ENCODE measurements at places on chromosomes 2 and 18. TPM values are rescaled to one million over a fixed set of nuclear protein-coding genes. Genes with fewer than 3 reads are reported as not detected.

DNA sequence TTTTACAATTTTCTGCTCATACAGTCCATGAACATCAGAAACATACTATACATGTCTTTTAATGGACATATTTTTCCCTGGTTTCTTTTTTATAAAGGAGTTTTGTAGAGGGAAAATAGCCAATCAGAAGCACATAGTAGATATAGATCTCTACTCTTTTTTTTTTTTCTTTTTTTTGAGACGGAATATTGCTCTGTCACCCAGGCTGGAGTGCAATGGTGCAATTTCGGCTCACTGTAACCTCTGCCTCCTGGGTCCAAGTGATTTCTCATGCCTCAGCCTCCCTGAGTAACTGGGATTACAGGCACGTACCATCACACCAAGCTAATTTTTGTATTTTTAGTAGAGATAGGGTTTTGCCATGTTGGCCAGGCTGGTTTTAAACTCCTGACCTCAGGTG is 83.2 kb upstream of the MGAT5 start:
- H3K27me3 ChIP-seq, result no peaks in the 10 kb centered on the region
- no peak overlapping the region for H3K4me3 ChIP-seq
- H3K36me3 ChIP-seq, result no peaks in the 10 kb centered on the region

- no peak overlapping the region for H3K4me3 ChIP-seq
- no peaks in the 10 kb centered on the region for H3K36me3 ChIP-seq
- no peak for DNase-seq
- no peaks in the 10 kb centered on the region for H3K27me3 ChIP-seq
These were observed 7.7 kb downstream of the ZSCAN30 start for GRCh38 chr18:35282353-35282752.

DNA sequence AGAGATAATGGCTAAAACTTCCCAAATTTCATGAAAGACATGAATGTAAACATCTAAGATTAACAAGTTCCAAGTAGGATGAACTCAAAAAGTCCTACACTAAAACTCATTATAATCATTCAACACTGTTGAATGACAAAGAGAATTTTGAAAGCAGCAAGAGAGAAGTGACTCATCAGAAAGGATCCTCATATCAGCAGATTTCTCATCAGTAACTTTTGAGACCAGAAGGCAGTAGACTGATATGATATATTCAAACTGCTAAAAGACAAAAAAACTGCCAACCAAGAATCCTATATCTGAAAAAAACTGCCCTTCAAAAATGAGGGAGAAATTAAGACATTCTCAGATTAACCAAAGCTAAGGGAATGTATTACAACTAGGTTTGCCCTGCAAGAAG is 130.6 kb upstream of the OTX1 start:
- H3K36me3 ChIP-seq, result no peaks in the 10 kb centered on the region
- DNase-seq, result no peak
- no peak overlapping the region for H3K27ac ChIP-seq

DNA sequence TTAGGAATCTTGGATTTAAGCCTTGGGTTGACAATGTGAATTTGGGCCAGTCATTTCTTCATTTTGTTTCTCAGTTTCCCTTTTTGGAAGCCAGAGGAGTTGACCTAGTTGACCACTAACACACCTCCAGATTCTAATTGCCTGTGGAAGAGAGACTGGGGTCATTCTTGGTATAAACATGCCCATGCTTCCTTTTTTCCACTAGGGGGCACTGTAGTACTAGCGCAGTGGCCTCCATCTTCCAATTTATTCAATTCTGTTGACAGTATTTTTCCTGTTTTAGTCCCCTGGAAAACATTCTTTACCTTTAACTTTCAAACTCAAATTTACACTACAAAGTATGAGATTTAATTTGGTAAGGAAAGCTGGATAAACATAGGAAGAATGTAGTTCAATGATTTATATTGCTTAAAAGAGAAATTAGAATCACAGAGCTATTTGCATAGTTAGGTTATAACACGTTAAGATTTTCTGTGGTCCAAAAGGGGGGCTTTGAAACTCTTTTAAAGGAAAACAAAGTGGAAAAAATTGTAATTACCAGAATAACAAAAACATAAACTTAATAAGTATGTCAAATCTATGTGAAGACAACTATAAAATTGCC is 57.5 kb upstream of the AGPS start:
- peak; percentile 35 for DNase-seq
- no peaks in the 10 kb centered on the region for H3K4me1 ChIP-seq
- H3K27ac ChIP-seq, result no peak overlapping the region
- H3K4me3 ChIP-seq, result no peak overlapping the region

DNA sequence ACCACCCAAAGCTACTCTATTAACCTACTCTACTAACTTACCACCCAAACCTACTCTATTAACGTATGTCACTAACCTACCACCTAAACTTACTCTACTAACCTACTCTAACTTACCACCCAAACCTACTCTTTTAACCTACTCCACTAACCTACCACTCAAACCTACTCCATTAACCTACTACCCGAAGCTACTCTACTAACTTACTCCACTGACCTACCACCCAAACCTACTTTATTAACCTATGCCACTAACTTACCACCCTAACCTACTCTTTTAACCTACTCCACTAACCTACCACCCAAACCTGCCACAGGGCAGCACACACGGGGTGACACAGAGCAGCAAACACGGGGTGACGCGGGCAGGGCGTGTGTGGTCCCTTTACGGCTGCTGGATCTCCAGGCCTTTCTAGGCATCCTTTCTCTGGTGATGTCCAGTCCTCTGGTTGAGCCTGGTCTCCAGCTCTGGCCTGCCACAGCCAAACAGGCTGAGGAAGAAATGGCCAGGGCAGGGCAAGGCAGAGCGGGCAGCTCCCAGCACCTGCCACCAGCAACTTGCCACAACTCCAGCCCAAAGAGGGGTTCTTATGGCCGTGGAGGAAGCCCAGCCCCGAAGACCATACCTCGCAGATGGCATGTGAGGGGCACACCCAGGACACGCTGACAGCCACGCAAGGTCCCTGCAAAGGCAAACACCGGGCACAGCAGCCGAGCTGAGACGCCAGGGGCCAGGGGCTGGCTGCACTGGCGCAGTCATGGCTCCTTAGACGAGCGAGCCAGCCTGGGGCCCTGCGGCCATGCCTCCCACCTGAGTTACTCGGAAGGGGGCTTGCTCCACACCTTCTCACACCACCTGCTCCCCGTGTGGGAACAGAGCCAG is 25.7 kb downstream of the PXDN start:
- H3K36me3 ChIP-seq, result no peaks in the 10 kb centered on the region
- H3K4me3 ChIP-seq, result no peak overlapping the region
- peak overlapping the region; percentile 7 for H3K27ac ChIP-seq

GRCh38 chr2:119383410-119384140 is 16.8 kb downstream of the DBI start:
- H3K4me3 ChIP-seq, result no peak overlapping the region
- no peak for DNase-seq
- H3K27me3 ChIP-seq, result no peaks in the 10 kb centered on the region
- no peak overlapping the region for H3K27ac ChIP-seq
- H3K36me3 ChIP-seq, result no peaks in the 10 kb centered on the region
- H3K4me1 ChIP-seq, result no peaks in the 10 kb centered on the region

- no peak for DNase-seq
- H3K4me3 ChIP-seq, result no peak overlapping the region
- H3K36me3 ChIP-seq, result no peaks in the 10 kb centered on the region
These were observed 135.0 kb upstream of the DOK6 start for GRCh38 chr18:69265656-69266055.

- H3K4me1 ChIP-seq, result no peaks in the 10 kb centered on the region
- DNase-seq, result no peak
- no peak overlapping the region for H3K4me3 ChIP-seq
- H3K27ac ChIP-seq, result no peak overlapping the region
- no peaks in the 10 kb centered on the region for H3K27me3 ChIP-seq
These were observed 173.4 kb upstream of the BOD1L2 start for GRCh38 chr18:56973487-56973886.

GRCh38 chr2:240630771-240631547 is 5.7 kb downstream of the GPR35 start:
- H3K36me3 ChIP-seq, result no peaks in the 10 kb centered on the region
- H3K4me1 ChIP-seq, result no peaks in the 10 kb centered on the region
- no peak overlapping the region for H3K27ac ChIP-seq

DNA sequence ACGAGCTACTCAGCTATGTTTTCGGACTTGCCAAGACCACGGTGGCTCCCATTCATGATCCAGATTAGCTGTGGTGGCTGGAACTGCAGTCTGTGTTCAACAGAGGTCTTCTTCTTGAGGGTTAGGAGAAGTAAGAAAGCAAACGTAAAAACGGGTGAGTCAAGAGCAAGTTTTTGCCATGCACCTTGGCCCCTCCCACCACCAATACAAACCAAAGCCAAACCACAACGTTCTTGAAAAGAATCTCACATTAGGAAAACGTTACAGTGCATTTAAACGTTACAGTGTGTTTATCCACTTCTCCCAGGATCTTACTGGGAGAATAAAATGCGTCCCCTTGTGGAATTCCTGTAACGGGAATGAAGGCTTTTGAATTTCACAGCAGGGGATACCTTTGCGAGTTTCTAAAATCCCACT is 725 bp downstream of the FBXO48 start:
- peak overlapping the region; percentile 59 for H3K4me3 ChIP-seq
- no peak for DNase-seq
- no peaks in the 10 kb centered on the region for H3K27me3 ChIP-seq

- peaks cover 12% of the 10 kb centered on the region for H3K4me1 ChIP-seq
- no peaks in the 10 kb centered on the region for H3K36me3 ChIP-seq
- no peaks in the 10 kb centered on the region for H3K27me3 ChIP-seq
- peak overlapping the region; percentile 93 for H3K27ac ChIP-seq
- H3K4me3 ChIP-seq, result peak overlapping the region; percentile 91
- no peak for DNase-seq
These were observed 728 bp downstream of the NAPG start for GRCh38 chr18:10526561-10526949.

- DNase-seq, result no peak
- H3K4me1 ChIP-seq, result no peaks in the 10 kb centered on the region
- H3K27ac ChIP-seq, result no peak overlapping the region
These were observed 377.3 kb upstream of the POU3F3 start for GRCh38 chr2:104476563-104476988.

DNA sequence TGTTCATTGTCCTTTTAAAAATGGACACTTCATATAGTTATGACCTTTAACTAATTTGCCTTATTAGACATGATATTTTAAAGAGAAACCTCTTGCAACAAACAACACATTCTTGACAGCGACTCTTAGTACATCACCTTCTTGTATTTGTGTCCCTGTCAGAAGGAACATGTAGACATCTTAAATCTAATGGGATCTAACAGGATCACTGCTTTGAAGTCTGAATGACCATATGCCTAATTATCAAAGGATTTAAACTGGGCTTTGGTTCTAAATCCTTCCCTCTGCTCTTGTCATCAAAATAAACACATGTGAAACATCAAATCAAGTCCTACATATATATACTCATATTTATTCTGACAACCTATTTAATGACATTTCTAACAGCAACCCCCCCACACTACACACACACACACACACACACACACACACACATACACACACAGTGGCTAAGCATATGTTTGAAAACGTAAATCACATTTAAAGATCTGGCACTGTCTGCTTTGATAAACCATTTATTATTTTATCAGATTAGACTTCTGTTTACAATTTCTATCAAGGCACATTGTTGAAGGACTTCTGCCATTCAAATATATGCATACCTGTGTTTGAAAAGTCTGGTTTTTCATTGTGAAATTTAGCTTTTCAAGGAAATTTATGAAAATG is 4.2 kb downstream of the GALNT13 start:
- H3K27ac ChIP-seq, result no peak overlapping the region
- no peaks in the 10 kb centered on the region for H3K27me3 ChIP-seq
- no peaks in the 10 kb centered on the region for H3K36me3 ChIP-seq
- no peak overlapping the region for H3K4me3 ChIP-seq

Gene PLCL1
- 32.5 TPM for total RNA-seq

- H3K4me1 ChIP-seq, result no peaks in the 10 kb centered on the region
These were observed 20.7 kb downstream of the DTYMK start for GRCh38 chr2:241665731-241666440.

Gene SNRNP27
- total RNA-seq, result 64.6 TPM

GRCh38 chr2:216084547-216084946 is 2.8 kb downstream of the TMEM169 start:
- no peaks in the 10 kb centered on the region for H3K36me3 ChIP-seq
- no peak overlapping the region for H3K27ac ChIP-seq
- no peak overlapping the region for H3K4me3 ChIP-seq
- DNase-seq, result no peak
- no peaks in the 10 kb centered on the region for H3K4me1 ChIP-seq
- H3K27me3 ChIP-seq, result no peaks in the 10 kb centered on the region

Gene AMER3
- not detected for total RNA-seq

Gene RAB31
- 22.9 TPM for total RNA-seq

Gene COLEC11
- total RNA-seq, result not detected

- H3K4me3 ChIP-seq, result no peak overlapping the region
- no peaks in the 10 kb centered on the region for H3K4me1 ChIP-seq
- H3K36me3 ChIP-seq, result no peaks in the 10 kb centered on the region
- H3K27me3 ChIP-seq, result no peaks in the 10 kb centered on the region
- no peak overlapping the region for H3K27ac ChIP-seq
These were observed 43.7 kb upstream of the NYAP2 start for GRCh38 chr2:225355788-225356187.

DNA sequence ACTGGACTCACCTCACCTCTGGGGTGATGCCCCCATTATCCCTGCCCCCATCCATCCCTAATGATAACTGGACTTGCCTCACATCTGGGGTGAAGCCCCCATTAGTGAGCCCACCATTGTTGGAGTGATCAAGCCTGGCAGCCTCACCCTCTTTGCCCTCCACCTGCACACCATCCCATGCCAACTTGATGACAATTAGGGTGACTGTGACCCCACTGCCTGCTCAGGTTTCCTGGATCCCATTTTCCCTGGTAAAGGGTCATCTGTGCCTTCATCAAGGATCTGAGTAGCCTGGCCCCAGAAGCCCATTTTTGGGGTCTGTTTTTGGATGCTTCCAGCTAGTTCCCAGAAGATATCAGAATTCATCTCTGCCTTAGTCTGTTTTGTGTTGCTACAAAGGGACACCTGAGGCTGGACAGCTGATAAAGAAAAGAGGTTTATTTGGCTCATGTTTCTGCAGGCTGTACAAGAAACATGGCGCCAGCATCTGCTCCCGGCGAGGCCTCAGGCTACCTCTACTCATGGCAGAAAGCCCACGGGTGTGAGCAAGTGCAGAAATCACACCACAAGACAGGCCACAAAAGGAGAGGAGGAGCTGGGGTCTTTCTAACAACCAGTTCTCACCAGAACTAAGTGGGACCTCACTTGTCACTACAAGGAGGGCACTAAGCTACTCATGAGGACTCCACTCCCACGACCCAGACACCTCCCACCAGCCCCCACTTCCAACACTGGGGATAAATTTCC is 196.4 kb upstream of the TWIST2 start:
- no peaks in the 10 kb centered on the region for H3K36me3 ChIP-seq
- H3K27me3 ChIP-seq, result no peaks in the 10 kb centered on the region
- DNase-seq, result no peak
- H3K27ac ChIP-seq, result no peak overlapping the region
- H3K4me3 ChIP-seq, result no peak overlapping the region
